ENCODE measurements at places on chromosomes 1 and 21.

- no peak for DNase-seq
Observed at GRCh38 chr1:229031481-229032341, 239.2 kb upstream of the RAB4A start.

DNA sequence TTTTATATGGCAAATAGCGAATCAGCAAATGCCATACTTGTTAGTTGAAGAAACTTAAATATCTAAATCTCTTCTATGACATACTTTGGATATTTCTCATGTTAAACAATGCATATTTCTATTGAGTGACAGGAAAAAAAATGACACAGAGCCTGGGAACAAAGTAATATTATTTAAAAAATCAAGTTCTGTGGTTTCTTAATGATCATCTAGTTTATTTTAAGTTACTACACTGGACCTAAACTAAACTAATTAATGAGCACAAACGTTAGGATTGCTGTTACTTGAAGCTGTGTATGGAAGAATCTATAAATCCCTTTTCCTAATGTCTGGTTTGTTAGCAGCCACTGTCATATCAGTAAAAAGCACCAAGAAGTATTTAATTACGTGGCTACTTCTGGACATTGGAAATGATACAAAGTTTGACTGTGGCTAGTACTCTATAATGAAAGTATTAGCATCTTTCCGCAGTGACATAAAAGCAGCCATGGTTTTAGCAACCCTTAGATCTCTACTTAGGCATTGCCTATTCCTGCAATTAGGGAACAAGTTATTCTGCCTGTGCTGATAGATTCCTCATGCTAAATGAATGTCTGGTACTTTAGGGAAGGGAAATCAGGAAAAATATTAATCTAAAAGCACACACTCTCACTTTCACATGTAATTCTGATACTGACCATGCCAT is 981.7 kb upstream of the B3GALT2 start:
- no peak for DNase-seq

GRCh38 chr1:6507037-6507428 is 15.6 kb upstream of the PLEKHG5 start:
- no peak for DNase-seq

DNA sequence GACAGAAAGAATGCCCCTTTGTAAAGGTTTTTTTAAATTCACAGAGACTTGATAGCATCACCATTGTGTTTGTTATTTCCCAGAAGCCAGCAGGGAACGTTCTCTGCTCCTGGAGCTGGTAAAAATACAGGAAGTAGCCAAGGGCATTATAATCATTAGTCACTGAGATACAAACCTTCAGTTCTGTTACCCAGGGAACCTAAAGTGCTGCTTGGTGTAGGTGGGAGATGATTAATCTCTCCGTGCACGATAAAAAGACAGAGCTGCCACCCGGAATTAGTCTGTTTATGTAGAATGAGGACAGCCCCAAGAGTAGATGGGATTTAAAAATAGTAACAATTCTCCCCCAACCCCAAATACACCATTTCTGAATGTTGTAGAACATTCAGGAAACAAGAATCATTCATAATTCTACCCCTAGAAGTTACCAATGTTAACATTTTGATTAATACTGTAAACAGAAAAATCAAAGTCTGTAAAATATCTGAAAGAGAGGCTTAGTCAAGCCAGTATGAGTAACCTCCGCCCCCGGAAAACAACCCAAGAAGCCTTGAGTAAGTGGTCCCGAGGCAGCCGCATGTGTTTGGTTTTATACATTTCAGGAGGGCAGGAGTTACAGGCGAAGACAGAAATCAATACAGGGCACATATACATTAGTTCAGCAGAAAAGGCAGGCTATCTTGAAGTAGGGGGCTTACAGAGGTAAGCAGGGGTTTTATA is 45.3 kb upstream of the CTBS start:
- DNase-seq, result no peak

DNA sequence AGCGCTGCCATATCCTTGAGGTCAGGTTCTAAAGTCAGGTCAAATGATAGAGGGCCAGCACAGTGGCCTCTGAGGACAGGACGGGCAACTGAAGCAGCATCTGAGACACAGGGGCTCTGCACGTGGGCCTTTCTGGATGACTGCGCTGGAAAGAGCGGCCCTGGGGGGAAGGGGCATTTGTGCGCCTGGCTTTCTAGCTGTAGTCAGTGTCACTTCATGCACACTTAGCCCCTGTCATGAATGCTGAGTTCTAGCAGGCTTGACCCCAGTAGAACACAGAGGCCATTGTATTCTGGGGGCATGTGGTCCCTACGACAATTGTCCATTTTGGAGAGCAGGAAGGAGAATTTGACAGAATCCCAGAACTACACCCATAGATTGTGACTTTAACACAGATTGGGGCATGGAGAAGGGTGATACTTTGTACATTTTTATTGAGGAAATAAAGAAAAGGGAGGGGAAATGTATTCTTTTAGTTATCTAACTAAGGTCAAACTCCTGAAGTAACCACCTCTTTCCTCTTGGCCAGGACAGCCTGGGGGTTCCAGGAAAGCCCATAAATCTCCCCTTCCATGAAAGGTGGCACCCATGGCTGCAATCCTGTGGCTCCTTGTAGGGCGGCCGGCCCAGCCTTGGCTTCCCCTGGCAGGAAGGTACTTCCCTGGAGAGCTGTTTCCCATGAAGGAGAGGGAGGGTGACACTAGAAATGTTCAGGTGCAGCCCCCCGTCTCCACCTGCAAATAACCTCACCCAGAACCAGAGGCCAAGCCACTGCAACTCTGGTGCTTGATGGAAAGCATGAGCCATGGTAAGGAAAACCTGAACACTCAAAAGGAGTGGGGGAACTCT is 34.4 kb downstream of the NTPCR start:
- no peak for DNase-seq

- no peak for DNase-seq
Observed at GRCh38 chr1:85568660-85569059, 11.9 kb upstream of the CCN1 start.

Data from WTC11 (cell line).